T47D (cell line): ENCODE measurements at places on chromosomes 11 and 22.

DNA sequence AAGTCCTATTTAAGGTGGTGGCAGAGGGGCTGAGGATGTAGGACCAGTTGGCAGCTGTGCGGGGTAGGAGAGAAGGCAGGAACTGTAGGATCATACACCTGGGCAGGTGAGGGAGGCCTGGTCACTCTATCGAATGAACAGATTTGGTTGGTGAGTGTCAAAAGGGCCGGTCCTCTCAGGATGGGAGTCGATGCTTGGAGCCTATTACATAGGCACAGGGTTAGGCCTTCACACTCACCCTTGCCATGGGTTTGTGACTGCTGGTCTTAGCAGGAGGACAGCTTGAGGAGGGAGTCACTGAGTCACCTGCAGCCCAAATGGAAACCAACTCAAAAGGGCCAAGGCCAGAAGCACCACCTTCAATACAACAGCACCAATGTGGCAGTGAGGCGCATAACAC lies 80.2 kb upstream of the NARS2 start:
- no peak for DNase-seq

DNA sequence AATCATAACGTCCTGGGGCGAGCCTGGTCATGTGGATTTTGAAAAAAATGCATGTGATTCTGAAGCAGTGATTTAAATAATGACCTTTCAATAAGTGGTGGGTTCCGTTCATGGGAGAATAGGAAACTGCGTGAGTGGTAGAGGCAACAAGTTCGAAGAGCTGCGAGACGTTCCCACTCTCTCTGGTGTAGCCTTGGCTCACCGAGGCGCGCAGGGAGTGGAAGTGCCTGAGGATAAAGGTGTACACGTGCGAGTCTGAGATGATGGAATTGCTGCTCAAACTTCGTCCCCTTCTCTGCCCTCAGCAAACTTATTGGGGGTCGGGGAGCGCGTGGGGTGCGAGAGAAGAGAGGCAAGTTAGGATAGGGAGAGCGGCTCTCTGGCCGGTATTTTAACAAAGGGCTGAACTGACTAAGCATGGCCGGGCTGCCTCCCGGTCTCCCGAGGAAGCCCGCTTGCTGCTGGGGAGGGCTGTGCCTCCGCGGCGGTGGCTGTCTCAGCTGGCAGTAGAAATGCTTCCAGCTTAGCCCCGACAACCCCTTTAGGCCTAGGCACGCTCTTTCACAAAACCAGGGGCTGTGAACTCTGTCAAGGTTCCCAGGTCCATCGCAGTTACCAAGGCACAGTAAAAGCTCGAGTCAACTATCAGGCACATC lies 875 bp upstream of the STT3A start:
- peak; percentile 41 for DNase-seq

- DNase-seq = no peak
These were observed 2.1 kb upstream of the DGKZ start for GRCh38 chr11:46345131-46345597.

GRCh38 chr11:67057205-67057672 lies 592 bp downstream of the RHOD start:
- peak; percentile 70 for DNase-seq

DNA sequence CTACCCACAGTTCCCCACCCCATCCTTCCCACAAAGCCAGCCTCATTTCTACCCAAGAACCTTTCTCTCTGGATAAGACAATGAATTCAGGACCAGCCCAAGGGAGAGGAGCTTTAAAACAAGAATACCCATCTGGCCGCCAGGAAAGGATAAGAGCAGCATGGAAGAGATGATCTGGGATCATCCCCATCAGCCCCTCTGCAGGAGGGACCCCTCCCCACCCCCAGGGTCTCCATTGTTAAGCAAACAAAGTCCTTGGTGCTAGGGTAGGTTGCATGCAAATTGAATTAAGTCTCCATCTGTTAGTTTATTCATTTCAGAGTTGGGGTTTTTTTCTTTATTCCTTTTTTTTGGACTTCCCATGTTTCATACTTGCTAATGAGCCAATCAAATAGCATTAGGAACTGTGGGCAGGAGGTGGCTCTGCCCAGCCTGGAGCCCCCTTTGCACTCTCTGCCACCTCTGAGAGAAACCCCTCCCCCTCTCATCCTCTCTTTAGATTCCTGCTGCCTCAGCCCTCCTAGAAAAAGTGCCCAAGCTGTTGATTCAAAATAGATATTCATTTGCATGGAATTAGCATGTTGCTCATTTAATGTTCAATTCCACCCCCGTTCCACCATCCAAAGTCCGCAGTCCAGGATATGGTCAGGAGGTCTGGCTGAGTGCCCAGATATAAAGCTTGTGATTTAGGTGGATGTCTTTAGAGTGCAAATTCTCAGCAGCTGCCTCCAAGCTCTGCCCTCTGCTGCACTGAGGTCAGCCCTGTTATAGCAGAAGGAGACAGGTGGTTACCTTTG lies 138.5 kb upstream of the NCAM1 start:
- DNase-seq = no peak

DNA sequence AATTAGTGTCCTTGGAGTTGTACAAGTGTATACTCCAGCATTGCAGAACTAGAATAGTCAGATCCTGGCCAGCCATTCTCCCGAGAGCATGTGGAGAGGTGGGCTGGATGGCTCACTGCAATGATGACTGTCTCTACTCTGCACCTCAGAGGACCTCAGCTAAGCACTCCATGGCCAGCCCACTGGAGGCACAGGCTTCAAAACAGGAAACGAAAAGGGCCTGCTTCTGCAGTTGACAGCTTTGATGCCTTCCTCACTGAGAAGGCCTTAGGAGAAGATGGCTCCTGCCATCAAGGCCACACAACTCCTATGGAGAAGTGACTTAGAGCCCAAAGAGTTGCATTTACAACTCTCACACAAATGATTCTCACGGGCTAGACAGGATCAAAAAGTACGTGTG lies 9.1 kb downstream of the POLD4 start:
- DNase-seq = no peak

DNA sequence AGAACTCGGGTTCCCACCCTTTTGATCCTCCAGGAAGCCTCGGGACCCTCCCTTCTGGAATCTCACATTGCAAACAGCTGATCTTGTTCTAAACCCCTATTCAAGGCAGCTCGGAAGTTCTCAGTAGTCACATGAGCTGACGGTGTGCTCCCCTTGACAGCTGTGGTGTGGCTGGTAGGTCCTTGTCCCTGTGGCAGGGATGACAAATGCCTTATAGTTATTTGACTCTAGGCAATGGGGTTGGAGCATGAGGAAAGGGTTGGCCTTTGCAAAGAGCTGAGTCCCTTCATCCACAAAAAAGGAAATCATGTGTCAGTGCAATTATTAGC lies 23.6 kb downstream of the EIF4G2 start:
- DNase-seq = no peak

GRCh38 chr11:95547976-95548375 lies 241.6 kb downstream of the FAM76B start:
- DNase-seq = no peak

- no peak for DNase-seq
These were observed 65.8 kb downstream of the CSTPP1 start for GRCh38 chr11:47002390-47002789.
